ENCODE measurements at places on chromosomes 3 and 15.

DNA sequence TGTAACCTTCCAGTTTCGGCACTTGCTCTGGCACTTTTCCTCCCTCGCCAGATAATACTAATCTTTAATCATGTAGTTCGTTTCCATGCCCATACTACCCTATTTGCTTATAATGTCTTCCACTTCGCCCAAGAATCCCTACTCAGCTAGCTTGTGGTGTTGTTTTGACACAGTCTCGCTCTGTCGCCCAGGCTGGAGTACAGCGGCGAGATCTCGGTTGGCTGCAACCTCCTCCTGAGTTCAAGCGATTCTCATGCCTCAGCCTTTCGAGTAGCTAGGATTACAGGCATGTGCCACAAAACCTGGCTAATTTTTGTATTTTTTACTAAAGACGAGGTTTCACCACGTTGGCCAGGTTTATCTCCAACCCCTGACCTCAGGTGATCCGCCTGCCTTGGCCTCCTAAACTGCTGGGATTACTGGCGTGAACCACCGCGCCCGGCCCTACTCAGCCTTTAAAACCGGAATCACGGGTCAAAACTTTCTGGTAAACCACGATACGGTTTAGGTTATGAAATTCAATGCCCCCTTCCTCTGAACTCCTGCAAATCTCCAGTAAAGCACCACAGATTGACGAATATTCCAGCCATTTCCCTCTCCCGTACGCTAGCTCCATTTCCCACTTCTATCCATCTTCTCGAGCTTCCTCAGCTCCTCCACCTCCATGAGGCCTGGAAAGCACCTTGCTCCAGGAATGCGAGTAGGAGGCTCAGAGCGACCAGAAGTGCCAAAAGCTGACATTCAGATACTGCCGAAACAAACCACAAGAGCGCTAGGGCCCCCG is 878 bp upstream of the RAD51 start:
- no peak for DNase-seq

DNA sequence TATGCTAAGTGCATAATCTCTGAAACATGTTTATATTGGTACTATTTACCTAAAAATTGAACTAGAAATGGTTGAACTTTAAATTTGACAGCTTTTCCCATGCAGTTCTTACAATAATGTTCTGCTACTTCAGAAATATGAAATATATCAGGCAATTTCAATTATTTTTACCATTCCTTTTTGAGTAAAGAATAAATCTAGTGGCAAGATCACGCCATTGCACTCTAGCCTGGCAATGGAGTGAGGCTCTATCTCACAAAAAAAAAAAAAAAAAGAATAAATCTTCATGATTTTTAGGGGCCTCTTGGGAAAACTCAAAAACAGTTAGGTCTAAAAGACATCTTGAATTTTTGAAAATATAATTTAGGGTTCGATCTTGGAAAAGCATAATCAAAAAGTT is 10.6 kb upstream of the DNAAF4 start:
- DNase-seq, result no peak

- DNase-seq, result no peak
Observed at GRCh38 chr3:155549087-155549486, 195.8 kb downstream of the PLCH1 start.

DNA sequence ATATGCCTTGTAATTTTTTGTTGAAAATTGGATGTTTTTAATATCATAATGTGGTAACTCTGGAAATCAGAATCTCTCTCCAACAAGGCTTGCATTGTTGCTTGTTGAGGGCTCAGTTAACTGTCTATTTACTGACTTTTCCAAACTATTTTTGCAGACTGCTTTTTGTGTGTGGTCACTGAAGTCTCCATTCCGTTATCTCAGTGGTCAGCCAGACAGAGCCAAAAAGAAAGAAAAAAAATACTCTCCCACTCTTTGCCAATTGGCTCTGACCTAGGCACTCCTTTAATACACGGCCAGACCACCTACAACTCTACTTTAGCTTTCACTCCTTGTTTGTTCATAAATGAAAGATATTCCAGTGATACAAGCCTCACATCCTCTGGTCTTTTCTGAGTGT is 52.5 kb downstream of the IFT80 start:
- DNase-seq, result no peak

GRCh38 chr3:138458774-138459499 is 24.5 kb downstream of the ESYT3 start:
- no peak for DNase-seq

- DNase-seq, result no peak
Observed at GRCh38 chr3:8635631-8636030, 9.0 kb downstream of the SSUH2 start.

- no peak for DNase-seq
Observed at GRCh38 chr15:63288778-63289378, 11.5 kb downstream of the APH1B start.

DNA sequence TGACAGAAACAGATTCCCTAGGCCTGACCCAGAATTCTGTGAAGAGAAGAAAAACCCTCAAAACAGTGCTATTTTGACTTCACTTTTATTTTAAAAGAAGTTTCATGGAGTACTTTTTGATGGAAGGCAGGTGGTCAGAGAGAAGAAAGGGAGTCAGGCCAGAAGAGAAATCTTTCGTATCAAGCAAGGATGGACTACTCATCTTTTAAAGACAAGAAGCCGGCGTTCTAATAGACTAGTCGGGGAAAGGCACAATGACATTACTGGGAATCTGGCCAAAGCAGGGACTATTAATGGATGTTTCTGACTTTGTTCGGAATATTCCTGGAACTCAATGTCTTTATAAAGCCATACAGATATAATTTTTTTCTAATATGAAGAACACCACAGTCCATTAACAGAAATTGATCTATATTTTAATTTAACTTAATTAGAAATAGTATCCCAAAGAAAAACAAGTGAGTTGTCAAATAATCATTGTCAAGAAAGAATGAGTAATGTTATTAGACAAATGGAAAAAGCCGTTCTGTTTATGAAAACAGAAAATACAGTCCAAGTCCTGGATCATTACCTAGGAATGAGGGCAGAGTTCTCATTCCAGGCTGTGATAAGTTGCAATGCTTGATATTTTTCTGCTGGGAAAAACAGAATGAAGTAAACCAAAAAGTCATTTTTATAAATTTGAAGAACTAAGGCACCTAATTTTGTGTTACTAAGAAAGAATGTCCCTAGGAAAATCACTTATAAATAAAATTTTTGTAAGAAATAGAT is 23.7 kb upstream of the PCOLCE2 start:
- no peak for DNase-seq

- DNase-seq, result peak; percentile 69
Observed at GRCh38 chr3:46908294-46908985, 30.9 kb downstream of the PTH1R start.

DNA sequence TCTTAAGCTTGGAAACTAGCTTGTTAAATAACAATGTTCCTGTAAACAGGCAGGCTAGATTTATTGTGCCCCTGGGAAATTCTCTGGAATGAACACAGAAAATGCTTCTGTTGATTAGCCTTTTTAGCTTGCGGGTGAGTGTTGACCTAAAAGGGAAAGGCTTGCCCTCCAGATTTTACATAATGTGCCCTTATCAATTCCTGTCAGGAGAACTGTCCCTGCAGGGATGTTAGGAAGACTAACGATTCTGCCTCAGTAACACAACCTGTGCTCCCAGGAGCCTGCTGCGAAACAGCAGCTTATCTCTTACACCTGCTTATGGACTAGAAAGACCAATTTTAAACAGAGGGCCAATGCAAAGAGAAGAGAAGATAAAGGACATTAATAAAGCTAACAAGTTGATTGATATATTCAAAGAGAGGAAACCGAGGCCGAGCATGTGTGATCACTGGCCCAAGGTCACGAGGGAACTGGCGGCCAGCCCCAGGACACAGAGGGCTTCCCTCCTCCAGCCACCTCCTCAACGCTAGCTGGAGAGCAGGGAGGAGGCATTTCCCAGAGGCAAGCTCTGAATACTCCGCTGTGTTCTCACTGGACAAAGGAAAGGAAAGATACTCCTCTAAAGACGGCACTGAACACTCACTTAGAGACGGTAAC is 48.4 kb upstream of the TJP1 start:
- no peak for DNase-seq

DNA sequence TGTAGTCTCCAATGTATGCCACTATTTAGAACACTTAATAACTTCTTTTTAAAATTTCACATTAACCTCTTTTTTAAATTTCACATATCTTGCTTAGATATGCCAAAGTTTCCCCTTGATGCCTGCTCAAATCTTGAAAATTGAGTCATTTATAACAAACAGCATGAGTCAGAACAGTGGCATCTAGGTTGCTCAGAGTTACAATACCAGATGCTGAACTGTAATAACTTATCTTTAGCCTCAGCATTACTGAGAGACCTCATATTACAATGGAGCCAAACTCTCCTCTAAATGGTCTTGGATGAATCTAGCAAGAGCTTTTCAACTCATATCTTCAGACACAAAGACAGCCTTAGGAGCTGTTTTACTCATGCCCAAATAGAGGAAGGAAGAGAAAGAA is 439.3 kb upstream of the ARPP21 start:
- DNase-seq, result no peak

DNA sequence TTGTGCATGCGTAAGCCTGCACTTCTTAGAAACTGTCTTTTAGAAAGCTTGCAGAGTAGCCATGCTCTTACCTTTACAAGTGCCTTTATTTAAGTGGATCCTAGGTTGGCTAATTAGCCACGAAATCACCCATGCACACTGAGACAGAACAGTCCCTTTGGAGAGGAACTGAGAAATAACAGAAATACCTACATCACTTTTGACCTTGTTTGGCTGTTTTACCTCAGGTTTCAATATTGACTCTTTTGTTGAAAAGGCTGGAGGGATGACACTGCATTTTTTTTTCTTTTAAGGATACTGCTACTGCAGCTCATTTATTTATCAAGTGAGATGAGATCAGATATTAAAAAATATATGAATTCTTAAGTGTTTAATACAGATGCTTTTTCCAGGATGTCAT is 155.6 kb upstream of the GOLIM4 start:
- no peak for DNase-seq

GRCh38 chr3:160368804-160369203 is 30.2 kb downstream of the IFT80 start:
- DNase-seq, result no peak

DNA sequence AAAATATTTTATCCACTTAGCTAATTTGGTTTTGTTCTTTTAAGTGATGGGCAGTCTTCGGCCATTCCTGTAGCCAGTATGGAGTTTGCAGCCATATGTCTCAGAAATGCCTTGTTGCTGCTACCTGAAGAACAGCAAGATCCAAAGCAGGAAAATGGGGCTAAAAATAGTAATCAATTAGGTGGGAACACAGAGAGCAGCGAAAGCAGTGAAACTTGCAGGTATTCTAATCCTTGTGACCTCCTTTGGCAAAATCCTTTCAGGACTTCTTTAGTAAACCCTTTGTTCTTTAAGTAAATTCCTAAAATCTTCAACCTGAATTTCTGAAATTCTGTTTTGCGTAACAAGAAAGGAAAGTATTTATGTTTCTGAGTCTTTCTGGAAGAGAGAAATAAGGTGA is 49.8 kb downstream of the CNOT10 start:
- no peak for DNase-seq

GRCh38 chr15:63987796-63988378 is 58.4 kb downstream of the DAPK2 start:
- DNase-seq, result peak; percentile 29

GRCh38 chr15:74831813-74832495 is 5.5 kb downstream of the CPLX3 start:
- no peak for DNase-seq

DNA sequence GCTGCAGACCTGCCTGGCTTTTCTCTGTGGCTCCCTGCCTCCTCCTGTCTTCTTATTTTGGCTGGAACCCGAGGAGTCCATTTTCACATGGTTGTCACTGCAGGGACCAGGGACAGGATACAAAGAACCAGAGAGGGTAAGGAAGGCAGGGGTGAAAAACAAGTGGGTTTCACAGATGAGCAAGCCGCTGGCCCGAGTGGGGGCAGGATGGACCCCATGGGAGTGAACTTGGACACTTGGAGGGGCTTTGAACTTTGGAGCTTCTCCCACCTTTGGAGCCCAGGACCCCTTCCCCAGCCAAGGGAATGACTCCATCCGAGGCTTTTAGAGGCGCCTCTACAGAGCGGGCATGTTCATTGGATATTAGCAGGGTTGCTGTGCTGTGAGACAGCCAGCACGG is 26.9 kb upstream of the ADCY5 start:
- DNase-seq, result no peak

DNA sequence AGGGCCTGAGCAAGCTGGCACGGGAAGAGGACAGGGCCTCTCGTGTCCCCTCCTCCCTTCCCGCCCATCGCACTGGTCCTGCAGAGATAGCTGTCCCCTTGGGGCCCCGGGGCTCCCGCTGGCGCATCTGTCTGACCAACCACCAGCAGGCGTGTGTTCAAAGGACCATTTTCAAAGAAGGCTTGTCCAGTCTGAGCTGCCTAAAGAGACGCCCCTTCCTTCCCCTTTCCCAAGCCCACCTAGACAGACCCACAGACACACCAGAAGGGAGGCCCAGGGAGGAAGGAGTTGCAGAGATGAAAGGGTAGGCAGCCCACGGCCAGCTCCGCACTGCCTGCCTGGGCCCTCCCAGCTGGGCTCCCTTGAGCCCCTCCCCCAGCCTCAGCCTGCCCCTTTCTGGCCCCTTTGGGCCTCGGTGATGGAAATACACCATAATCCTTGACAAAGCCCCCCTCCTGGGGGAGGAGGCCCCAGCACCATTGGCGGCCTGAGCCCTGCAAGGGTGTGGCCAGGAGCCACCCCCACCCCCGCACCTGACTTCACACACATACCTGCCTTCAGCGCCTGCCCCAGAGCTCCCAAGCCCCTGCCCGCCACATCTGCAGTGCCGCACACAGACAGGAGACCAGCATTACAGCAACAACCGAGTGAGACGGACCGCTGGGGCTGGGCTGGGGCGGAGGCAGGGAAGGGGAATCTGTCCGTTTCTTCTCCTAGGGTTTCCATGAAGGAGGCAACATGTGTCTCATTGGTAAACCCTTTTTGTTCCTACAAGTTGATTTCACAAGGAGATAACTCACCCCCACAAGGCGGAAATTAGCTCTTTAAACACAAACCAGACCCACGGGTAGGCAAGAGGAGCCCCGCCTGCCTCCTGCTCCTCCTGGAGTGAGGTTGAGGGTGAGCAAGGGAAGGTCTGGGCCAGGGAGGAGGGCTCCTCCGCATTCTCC is at the start of gene STRA6:
Gene STRA6 (minus strand): TSS at position 336 of the 950 bp plus-strand sequence. CDS start 520 bp downstream, outside the sequence.
- DNase-seq, result no peak

DNA sequence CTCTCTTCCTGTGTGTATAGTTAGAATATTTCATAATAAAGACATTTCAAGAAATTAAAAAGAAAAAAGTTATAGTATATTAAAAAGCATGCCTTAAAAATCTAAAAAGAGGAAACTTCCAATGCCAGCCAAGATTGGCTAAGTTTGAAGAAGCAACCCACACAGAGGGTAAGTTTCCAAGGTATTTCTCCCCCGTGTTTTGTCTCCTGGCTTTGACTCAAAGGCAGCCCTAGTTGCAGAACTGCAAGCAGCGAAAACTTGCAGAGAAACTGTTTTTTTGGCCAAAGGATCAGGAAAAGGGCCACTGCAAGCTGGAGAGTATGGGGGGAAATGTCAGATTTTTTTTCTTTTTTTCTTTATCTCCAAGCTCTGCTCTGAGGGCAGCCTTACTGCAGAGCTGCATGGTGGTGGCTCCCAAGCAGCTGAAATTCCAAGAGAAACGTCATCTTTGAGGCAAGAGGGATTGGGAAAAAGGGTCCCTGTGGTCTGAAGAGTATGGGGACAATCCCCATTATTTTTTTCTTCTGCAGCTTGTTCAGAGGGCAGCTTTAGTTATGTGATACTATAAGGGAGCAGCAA is 23.0 kb downstream of the HACL1 start:
- no peak for DNase-seq

GRCh38 chr15:76863123-76863522 is 42.0 kb downstream of the SCAPER start:
- no peak for DNase-seq

All from chondrocyte (in vitro differentiated cells).